ENCODE measurements at places on chromosomes 4 and X. TPM values are rescaled to one million over a fixed set of nuclear protein-coding genes. Genes with fewer than 3 reads are reported as not detected.

GRCh38 chr4:159735281-159736207, 632.7 kb downstream of the RAPGEF2 start:
- H3K36me3 ChIP-seq, result no peaks in the 10 kb centered on the region
- H3K4me1 ChIP-seq, result no peaks in the 10 kb centered on the region
- DNase-seq, result no peak
- no peaks in the 10 kb centered on the region for H3K27me3 ChIP-seq
- H3K27ac ChIP-seq, result no peak overlapping the region

- H3K4me1 ChIP-seq, result no peaks in the 10 kb centered on the region
- H3K36me3 ChIP-seq, result no peaks in the 10 kb centered on the region
- H3K4me3 ChIP-seq, result no peak overlapping the region
- no peak overlapping the region for H3K27ac ChIP-seq
- no peak for DNase-seq
Measured at GRCh38 chrX:29913647-29914046, 301.7 kb upstream of the MAGEB2 start.

Gene CT45A1
- not detected for total RNA-seq

DNA sequence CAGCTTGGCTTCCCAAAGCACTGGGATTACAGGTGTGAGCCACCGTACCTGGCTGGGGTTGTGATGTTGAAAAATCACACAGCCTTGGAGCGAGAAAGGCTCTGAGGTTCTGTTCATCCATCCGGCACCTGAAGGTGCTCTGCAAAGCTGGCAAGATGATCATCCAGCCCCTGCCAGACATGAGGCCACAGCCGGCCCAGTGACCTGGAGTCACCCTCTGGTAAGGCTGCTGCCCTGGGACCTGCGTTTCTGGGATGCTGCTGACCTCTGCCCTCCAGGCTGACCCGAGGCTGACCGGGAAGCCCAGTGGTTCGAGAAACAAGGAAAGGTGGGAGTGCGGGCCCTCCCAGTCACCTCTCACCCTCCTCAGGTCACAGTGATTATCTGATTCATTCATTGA, 13.5 kb upstream of the WFS1 start:
- no peak overlapping the region for H3K4me3 ChIP-seq
- no peak for DNase-seq
- no peak overlapping the region for H3K27ac ChIP-seq
- H3K27me3 ChIP-seq, result no peaks in the 10 kb centered on the region
- no peaks in the 10 kb centered on the region for H3K36me3 ChIP-seq

Gene IKBKG
- 7.7 TPM for total RNA-seq

GRCh38 chrX:136856551-136856950, 24.0 kb downstream of the RBMX start:
- H3K27me3 ChIP-seq, result no peaks in the 10 kb centered on the region
- H3K36me3 ChIP-seq, result peaks cover 29% of the 10 kb centered on the region
- DNase-seq, result no peak
- H3K27ac ChIP-seq, result no peak overlapping the region
- no peaks in the 10 kb centered on the region for H3K4me1 ChIP-seq
- H3K4me3 ChIP-seq, result no peak overlapping the region

DNA sequence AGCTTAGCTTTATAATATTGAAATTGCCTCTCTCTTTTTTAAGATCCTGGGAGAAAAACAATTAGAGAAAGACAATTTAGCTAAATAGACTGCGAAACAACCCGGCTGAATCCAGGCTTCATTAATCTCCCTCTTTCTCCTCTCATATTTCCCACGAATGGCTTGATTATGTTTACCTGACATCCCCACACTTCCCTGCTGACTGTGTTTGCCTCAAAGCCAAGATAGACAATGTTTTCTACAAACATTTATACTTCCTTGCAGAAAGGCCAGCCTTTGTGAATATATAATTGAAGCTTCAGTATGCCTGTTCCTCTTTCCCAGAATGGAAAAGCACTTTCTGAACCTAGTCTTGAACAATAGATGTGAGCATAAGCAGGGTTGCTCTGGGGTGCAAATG, 566.8 kb downstream of the PDHA2 start:
- H3K4me3 ChIP-seq, result no peak overlapping the region
- H3K36me3 ChIP-seq, result no peaks in the 10 kb centered on the region
- no peaks in the 10 kb centered on the region for H3K27me3 ChIP-seq
- no peaks in the 10 kb centered on the region for H3K4me1 ChIP-seq
- peak; percentile 7 for DNase-seq

DNA sequence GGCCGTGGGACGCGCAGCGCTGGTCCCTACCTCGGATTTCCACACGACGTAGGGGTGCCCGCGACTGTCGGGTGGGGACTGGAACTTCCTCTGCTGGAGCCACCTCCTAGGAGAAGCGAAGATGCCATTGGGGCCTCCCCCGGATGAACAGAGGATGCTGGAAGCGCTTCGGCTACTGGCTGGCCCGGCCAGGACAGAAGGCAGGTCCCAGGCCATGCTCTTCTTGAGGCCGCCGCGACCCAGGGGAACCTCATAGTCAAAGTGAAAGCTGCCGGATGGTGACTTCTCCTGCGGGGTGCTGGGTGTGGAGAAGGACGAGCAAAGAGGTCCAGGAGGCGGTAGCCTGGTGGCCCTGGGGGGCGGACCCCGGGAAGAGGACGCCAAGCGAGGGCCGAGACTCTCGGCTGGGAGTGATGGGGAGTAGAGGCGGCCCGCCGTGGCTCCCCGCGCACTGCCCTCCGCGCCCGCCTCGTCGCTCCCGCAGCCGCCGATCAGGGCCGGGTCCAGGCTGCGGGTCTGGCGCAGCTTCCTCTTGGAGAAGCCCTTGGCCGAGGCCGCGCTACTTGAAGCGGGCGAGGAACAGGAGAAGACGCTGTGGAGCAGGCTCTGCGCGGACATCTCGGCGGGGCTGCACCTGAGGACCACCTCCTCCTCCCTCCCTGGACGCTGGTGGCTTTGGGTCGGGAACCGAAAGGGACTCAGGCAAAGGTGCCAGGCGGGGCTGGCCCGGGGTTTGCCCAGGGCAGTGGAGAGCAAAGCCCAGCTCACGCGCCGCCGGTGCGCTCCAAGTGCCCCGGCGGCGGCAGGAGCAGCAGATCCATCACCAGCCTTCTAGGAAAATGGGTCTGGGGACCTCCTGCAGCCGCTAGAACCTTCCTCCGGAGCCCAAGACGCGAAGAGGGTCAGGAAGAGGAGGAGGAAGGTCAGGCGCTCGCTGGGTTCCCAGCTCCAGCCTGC, 1.2 kb downstream of the ARHGAP6 start:
- H3K4me3 ChIP-seq, result peak overlapping the region; percentile 30
- no peak overlapping the region for H3K27ac ChIP-seq
- peak; percentile 16 for DNase-seq

DNA sequence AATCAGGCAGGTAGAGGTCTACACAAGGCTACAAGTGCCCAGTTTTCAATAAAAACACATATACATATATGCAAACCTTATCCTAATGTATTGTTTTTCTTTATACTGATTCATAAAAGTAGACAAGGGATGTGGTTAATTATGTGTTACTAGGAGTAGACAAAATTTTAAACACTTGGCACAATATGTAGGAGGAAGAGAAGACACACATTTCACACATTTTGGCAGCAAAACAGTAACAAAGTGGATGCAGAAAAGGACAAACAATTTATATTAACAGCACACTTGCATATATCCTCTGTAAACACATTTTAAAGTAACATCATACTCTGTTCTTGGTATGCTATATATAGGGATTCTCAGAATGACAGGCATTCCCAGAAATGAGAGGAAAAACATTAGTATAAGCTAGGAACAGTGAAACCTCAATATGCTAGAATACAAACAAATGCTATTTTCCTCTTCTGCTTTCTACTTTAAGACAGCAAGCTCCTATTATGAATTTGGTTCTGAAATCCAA, 63.8 kb downstream of the GPRIN3 start:
- no peaks in the 10 kb centered on the region for H3K27me3 ChIP-seq
- no peak for DNase-seq
- H3K4me1 ChIP-seq, result peaks cover 5% of the 10 kb centered on the region
- H3K4me3 ChIP-seq, result no peak overlapping the region
- peaks cover 5% of the 10 kb centered on the region for H3K36me3 ChIP-seq
- H3K27ac ChIP-seq, result no peak overlapping the region

DNA sequence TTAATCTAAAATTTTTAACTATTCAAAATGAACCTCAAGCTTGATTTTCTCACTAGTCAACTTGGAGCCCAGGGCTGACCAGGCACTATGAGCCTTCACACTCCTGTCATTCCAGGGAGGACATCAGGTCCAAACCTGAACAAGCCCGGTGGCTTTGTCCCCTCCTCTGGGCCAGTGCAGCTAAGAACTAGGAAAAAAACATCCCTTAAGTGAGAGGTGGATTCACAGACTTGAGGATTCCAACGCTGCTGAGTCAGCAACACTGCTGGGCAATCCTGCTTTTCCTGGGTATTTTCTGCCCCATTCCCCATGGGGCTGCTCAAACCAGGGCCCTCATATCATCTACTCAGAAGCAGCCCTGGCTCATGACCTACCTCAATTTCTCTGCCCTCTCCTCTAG, 4.0 kb downstream of the RNF212 start:
- no peak overlapping the region for H3K27ac ChIP-seq
- no peak overlapping the region for H3K4me3 ChIP-seq
- H3K4me1 ChIP-seq, result peaks cover 3% of the 10 kb centered on the region
- H3K27me3 ChIP-seq, result peaks cover 9% of the 10 kb centered on the region
- no peak for DNase-seq
- no peaks in the 10 kb centered on the region for H3K36me3 ChIP-seq

DNA sequence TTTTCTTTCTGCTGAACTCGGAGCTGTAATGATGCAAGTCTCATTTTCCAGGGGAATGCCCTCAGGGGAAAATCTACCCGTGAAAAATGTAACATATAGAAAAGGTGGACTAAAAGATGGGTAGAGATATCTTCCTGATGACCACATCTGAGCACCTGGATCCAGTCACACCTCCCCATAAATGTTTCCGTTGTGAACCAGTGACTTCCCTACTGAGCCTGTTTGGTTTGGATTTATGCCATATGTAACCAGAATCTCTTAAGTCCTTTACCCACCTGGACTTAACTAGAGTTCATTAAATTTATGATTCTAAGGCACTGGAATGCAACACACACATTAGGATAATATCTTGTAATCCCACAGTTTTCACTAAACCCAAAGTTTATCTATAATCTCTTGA, 171.1 kb downstream of the ZNF330 start:
- H3K27ac ChIP-seq, result no peak overlapping the region
- no peaks in the 10 kb centered on the region for H3K4me1 ChIP-seq
- no peaks in the 10 kb centered on the region for H3K27me3 ChIP-seq

Gene AKAP14
- 0.99 TPM for total RNA-seq

- peaks cover 44% of the 10 kb centered on the region for H3K36me3 ChIP-seq
- H3K27ac ChIP-seq, result no peak overlapping the region
- DNase-seq, result no peak
- H3K4me1 ChIP-seq, result no peaks in the 10 kb centered on the region
- H3K27me3 ChIP-seq, result no peaks in the 10 kb centered on the region
- H3K4me3 ChIP-seq, result no peak overlapping the region
Measured at GRCh38 chr4:186604124-186604807, 48.9 kb upstream of the MTNR1A start.

GRCh38 chr4:106527316-106527715, 158.7 kb upstream of the GIMD1 start:
- H3K27me3 ChIP-seq, result no peaks in the 10 kb centered on the region
- H3K4me1 ChIP-seq, result no peaks in the 10 kb centered on the region
- H3K27ac ChIP-seq, result no peak overlapping the region
- H3K36me3 ChIP-seq, result no peaks in the 10 kb centered on the region

DNA sequence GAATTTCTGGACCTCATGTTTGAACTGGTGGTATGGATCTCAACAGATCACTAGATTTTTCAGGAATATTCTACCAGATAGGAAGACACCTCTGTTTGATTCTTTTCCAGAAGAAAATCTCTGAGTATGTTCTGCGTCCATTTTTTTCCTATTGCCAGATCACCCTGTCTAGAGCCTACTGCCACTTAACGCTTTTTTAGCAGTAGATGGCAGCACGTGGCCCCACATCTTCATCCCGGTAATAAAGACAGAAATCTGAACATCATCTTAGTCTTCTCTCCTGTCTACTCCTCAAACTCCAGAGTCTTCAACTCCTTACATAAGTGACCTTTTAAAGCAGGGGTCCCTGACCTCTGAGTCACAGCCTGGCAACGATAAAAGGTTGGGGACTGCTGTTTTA, 184.7 kb downstream of the TMA16 start:
- H3K27me3 ChIP-seq, result no peaks in the 10 kb centered on the region
- H3K36me3 ChIP-seq, result no peaks in the 10 kb centered on the region
- no peak overlapping the region for H3K4me3 ChIP-seq
- no peak overlapping the region for H3K27ac ChIP-seq
- no peaks in the 10 kb centered on the region for H3K4me1 ChIP-seq
- no peak for DNase-seq

DNA sequence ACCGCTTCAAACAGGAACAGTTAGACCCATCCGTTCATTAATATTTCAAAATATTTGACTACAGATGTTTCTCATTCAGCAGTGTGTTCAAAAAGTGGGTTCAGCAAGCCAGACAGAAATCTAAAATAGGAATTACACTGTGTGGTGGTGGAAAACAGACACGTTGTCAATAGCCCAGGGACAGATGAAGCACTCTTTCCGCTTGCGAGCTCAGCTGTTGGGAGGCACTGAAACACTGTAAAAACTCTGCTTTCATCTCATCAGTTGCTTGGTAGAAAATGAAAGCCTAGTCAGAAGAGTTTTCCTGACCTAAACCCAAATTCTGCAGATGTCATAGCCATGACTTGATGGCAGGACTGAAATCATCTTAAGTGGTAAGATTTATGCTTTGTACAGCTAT, 38.5 kb downstream of the LRP2BP start:
- H3K27me3 ChIP-seq, result no peaks in the 10 kb centered on the region
- no peak overlapping the region for H3K27ac ChIP-seq
- no peak overlapping the region for H3K4me3 ChIP-seq

GRCh38 chr4:6984612-6985425, 58.4 kb upstream of the TADA2B start:
- H3K27me3 ChIP-seq, result no peaks in the 10 kb centered on the region
- H3K4me1 ChIP-seq, result peaks cover 41% of the 10 kb centered on the region
- no peak for DNase-seq
- peak overlapping the region; percentile 7 for H3K27ac ChIP-seq

- H3K4me1 ChIP-seq, result peaks cover 3% of the 10 kb centered on the region
- H3K36me3 ChIP-seq, result no peaks in the 10 kb centered on the region
- H3K4me3 ChIP-seq, result no peak overlapping the region
- no peak for DNase-seq
- H3K27me3 ChIP-seq, result no peaks in the 10 kb centered on the region
Measured at GRCh38 chr4:87499403-87500091, 29.6 kb downstream of the SPARCL1 start.

DNA sequence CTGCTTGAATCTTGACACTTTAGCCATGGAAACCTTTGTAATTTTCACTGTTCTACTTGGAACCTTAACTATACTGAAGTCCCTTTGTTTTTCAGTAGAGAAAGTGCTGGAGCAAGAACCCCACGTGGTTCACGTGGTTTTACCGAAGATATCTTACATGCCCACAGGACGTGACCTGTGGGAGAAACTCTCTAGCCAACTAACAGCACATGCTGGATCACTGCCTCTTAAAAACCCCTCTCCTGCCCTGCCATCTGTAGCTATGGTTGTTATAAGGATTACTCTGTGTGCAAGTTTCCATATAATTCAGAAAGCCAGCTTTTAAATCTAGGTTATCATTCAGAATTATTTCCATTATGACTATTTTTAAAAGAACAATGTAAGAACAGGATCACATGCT, 30.2 kb downstream of the SPANXD start:
- no peaks in the 10 kb centered on the region for H3K4me1 ChIP-seq
- H3K4me3 ChIP-seq, result no peak overlapping the region
- H3K27me3 ChIP-seq, result no peaks in the 10 kb centered on the region

GRCh38 chr4:40349561-40350198, 14.5 kb downstream of the CHRNA9 start:
- H3K4me1 ChIP-seq, result no peaks in the 10 kb centered on the region
- no peaks in the 10 kb centered on the region for H3K36me3 ChIP-seq
- no peaks in the 10 kb centered on the region for H3K27me3 ChIP-seq
- H3K4me3 ChIP-seq, result no peak overlapping the region
- H3K27ac ChIP-seq, result no peak overlapping the region
- no peak for DNase-seq

Gene FRMPD4
- 9.8 TPM for total RNA-seq
